ENCODE measurements at places on chromosomes 16 and 17.
A peak's percentile ranks its signal among the peaks of the same experiment; 100 is the strongest.

DNA sequence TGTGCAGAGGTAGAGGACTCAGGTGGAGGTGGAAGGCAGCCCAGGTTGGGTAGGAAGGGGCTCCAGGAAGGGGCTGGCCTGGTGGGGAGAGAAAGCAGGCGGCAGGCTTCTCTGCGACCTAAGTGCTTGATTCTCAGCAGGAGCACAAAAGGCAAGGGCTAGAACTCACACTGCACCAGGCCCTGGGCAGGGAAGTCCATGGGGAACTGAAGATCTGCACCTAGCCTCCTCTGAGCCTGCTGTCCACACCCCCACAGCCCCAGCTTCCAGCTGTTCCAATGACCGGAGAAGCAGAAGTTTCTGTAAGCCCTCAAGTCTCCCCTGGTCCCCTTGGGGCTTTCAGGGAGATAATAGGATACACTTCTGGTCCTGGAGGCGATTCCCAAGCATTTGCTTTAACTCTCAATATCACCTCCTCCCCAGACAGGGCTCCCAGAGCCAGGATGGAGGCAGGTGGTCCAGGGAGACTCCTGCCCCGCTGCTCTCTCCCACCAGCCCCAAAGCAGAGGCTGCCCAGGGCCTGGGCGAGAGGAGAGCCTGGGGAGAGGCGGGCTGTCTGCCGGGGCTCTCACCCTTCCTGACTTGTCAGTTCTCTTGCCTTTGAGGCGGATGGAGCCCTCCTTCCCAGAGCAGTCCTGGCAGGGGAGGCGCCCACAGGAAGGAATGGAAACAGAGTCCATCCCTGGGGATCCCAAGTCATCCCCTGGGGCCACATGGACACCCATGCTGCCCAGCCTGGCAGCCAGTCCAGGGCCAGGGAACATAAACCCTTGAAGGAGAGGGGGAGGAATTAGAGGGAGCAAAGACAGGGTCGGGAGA is 126.0 kb downstream of the RBFOX3 start:
- no peak for DNase-seq

DNA sequence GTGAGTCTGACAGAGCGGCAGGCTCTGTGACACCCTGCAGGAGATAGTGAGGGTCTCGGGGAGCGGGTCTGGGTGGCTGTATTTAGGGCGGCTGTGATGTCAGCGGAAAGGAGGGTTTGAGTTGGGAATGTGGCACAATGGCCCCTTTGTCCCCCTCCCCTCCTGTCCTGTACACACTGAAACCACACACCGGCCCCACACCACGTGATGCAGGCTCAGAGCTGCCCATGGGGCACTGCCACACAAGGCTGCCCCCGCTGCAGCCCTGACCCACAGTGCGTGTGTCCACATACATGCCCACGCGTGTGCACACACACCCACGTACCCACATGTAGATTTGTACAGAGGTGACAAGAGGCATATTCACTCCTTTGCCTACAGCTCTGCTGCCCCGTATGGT is 15.3 kb downstream of the SGCA start:
- no peak for DNase-seq

DNA sequence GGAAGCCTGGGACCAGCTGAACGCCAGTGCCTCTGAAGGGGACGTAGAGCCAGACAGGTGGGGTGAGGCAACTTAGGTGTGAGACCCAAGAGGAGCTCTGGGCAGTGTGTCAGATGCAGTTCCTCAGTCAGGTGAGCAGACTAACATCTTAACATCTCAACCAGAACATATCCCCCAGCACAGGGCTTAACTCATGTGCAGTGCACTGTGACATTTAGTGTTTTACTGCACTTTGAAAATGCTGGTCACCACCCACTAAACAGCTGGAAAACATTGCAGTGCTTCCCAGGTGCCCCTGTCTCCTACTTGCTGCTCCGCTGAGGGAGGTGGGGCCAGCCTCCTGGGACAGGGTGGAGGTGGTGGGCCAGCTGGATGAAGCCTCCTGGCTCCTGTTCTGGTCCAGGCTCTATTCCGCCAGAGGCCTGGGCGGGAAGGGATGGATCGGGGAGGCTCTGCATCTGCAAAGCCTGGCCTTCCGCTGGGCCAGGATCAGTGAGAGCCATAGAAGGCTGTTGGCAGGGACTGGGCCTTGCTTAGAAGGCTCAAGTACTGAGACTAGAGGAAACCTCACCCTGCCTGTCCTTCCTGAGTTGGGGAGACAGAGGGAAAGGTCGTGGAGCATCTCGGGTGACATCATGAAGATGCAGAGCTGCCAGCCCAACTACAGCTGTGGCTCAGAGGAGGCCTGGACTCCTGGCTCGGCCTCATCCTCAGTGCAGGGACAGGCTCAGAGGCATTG is 7.9 kb upstream of the MRC2 start:
- DNase-seq, result no peak

- DNase-seq, result no peak
These were observed 18.5 kb upstream of the PHF12 start for GRCh38 chr17:28969706-28970393.

GRCh38 chr17:63446753-63447470 is 806 bp upstream of the CYB561 start:
- no peak for DNase-seq

DNA sequence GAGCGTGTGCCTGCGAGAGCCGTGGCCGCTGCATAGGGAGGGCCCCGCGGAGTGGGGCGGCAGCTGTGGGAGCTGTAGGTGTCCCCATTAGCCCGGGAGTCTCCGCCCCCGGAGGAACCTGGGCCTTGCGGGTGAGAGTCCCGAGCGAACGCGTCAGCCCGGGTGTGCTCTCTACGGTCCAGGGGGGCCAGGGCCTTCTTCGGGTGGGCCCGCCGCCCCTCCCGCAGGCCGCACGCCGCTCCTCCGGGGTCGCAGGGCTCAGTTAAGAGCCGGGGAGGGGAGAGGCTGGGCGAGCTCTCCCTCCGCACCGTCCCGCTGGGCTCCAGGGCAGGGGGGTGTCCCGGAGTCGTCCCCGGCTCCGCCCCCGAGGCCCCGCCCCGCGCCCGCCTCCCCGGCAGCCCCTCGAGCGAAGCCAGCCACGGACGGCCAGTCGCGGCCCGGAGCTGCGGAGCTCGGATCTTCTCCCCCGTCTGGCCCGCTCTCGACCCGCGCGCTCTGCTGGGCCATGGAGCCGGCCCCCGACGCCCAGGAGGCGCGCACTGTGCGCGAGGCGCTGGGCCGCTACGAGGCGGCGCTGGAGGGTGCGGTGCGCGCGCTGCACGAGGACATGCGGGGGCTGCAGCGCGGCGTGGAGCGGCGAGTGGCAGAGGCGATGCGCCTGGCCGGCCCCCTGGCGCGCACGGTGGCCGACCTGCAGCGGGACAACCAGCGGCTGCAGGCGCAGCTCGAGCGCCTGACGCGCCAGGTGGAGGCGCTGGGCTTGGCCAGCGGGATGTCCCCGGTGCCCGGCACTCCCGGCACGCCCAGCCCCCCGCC is at the start of gene SMTNL2:
Gene SMTNL2, plus strand, starts transcription at position 429 of the 816 bp plus-strand sequence. Its CDS starts 77 bp downstream, at position 506.
- DNase-seq, result no peak

DNA sequence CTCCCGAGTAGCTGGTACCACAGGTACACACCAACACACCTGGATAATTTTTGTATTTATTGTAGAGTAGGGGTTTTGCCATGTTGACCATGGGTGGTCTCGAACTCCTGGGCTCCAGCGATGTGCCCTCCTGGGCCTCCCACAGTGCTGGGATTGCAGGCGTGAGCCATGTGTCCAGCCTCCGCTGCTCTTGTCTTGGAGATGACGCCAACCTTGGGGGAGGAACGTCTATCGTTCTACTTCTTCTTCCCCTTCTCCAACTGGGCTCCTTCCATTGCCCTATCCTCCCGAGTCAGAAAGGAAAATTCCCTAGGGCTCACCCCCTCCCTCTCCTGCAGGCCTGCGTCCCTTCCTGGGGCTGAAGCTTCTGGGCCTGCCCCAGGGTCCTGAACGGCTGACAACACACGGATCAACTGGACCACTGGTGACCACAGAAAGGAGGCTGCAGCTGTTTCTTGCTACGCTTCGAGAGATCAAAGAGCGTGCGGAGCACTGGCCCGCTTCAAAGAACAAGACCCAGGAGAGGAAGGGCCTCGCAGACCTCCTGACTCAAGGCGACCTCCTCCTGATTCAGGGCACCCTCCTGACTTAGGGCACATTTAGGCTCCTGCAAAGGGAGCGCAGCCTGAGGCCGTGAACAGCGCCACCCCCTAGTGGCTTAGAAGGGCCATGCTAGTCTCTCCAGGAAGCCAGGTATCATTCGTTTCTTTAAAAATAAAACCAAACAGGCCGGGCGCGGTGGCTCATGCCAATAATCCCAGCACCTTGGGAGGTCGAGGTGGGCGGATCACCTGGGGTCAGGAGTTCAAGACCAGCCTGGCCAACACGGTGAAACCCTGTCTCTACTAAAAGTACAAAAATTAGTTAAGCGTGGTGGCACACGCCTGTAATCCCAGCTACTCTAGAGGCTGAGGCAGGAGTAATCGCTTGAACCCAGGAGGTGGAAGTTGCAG is 48.5 kb upstream of the HELZ start:
- DNase-seq, result peak; percentile 69

- no peak for DNase-seq
These were observed 12.1 kb upstream of the RIPOR1 start for GRCh38 chr16:67516296-67517154.

DNA sequence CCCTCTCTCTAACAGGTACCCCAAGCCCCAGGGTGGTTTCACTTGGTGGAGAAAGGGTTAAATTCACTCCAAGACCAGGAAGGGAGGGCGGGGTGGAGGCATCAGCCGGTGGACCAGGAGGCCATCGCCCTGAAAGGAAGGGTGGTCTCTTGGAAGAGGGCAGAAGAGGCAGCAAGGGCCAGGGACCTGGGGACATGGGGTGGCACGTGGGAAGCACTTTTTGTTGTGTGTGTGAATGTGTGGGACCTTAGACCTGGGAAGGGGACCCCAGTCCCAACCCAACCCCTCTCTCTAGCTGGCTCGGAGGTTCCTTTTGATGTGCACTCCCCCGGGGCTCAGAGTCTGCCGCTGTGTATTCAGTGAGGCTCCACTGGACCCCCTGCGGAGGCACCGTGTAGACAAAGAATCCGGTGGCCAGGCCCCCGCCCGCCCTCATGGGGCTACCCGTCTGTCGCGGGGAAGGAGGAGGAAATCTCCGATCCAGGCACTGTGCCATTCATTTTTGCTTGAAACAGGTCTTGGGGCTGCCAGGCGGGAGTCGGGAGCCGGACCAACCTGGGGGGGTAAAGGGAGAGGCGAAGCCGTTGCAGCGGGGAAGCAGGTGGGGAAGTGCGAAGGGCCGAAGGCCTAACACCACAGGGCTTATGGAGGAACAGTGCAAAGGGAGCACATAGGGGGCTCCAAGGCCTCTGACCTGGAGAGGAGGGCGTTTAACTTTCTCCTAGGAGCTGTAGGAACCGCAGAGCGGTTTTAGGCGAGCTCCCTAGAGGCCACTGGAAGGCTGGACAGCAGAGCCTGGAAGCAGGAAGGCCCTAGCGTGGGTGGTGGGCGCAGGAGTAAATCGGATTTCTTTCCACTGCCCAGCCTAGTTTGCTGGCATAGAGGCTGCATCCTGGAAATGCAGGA is 3.2 kb upstream of the WNT3 start:
- no peak for DNase-seq

- no peak for DNase-seq
These were observed 82.6 kb upstream of the MPHOSPH6 start for GRCh38 chr16:82252582-82252981.

GRCh38 chr17:48636177-48637018 is 10.2 kb upstream of the HOXB9 start:
- DNase-seq, result no peak
